ENCODE measurements at places on chromosomes 5 and 9.

DNA sequence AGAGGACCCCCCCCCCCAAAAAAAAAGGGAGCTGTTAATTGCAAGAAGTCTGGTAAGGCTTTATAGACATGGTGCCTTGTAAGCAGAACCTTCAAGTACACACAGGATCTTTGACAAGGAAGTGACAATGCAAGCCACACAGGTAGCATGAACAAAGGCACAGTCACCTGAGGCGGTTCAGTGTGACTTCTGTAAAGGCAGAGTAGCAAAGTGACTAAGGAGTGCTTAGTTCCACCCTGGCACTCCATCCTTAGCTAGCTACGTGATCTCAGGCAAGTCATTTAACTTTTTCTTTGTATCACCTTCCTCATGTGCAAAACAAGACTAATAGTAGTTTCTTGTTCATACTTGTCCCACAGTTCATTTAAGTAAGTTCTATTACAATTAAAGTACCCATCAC is 282.0 kb downstream of the PRELID2 start:
- H3K27ac ChIP-seq = no peak overlapping the region
- no peak for DNase-seq
- H3K36me3 ChIP-seq = no peaks in the 10 kb centered on the region
- no peaks in the 10 kb centered on the region for H3K4me1 ChIP-seq
- H3K4me3 ChIP-seq = no peak overlapping the region

DNA sequence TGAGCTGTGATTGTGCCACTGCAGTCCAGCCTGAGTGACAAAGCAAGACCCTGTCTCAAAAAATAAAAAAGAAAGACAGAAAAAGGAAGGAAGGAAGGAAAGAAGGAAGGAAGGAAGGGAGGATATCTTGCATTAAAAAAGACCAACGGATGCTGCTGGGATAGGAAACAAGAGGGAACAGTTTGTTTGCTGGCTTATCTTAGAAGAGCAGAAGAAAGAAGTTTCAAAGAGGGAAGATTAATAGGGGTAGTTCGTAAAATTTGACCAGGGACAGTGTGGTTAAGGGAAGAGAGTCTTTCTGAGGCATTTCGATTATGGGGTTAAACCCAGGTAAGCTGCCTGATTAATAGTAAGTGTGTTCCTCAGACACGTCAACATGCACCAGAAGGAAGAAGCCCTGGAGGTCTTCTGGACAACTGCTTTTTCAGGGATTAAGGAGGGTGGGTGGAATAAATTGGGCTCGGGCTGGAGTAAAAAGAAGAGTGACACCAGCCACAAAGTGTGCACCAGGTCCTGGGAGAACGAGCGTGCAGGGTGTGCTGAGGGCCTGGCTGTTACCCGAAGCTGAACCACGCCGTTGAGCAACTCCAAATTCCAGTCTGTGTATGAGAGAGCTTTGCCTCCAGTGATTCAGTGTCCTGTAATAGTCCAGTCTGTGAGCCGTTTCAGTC is 24.8 kb downstream of the FYB1 start:
- no peak for DNase-seq
- H3K27me3 ChIP-seq = no peaks in the 10 kb centered on the region
- no peaks in the 10 kb centered on the region for H3K36me3 ChIP-seq
- no peak overlapping the region for H3K27ac ChIP-seq
- no peak overlapping the region for H3K4me3 ChIP-seq
- no peaks in the 10 kb centered on the region for H3K4me1 ChIP-seq

GRCh38 chr9:137575716-137576411 is 2.9 kb downstream of the DPH7 start:
- no peak for DNase-seq
- no peak overlapping the region for H3K27ac ChIP-seq
- no peaks in the 10 kb centered on the region for H3K27me3 ChIP-seq
- no peak overlapping the region for H3K4me3 ChIP-seq
- no peaks in the 10 kb centered on the region for H3K4me1 ChIP-seq

- H3K27ac ChIP-seq = peak overlapping the region; percentile 89
- DNase-seq = no peak
- H3K4me1 ChIP-seq = peaks cover 40% of the 10 kb centered on the region
- H3K36me3 ChIP-seq = no peaks in the 10 kb centered on the region
- H3K27me3 ChIP-seq = no peaks in the 10 kb centered on the region
Observed at GRCh38 chr5:159208514-159209437, 577 bp downstream of the RNF145 start.

DNA sequence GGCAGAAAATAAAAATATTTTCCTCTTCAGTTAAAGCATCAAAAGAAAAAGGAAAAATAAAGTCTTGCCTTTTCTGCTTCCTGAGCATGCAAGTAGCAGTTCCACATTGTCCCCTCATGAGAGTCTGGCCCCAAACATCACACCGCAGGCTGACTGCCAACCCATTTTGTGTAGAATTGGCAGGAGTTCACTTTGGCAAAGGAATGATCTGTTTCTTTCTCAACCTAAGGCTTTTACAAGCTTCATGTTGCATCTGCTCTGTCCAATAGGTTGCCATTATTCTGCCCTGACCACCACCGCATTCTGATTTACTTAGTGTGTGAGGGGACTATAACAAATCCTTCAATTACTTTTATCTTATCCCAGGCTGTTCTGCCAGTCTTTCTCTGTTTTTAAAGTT is 249.5 kb downstream of the ISL1 start:
- no peak for DNase-seq
- H3K27ac ChIP-seq = no peak overlapping the region
- no peaks in the 10 kb centered on the region for H3K27me3 ChIP-seq

All from tibial artery (tissue), 4 donors.